Fibroblast of skin of left quadriceps (primary cell): ENCODE measurements at places on chromosomes 6 and 20.

GRCh38 chr6:9404351-9405146 lies 969.2 kb upstream of the SLC35B3 start:
- DNase-seq, result no peak

GRCh38 chr20:44643596-44644229 lies 7.8 kb downstream of the ADA start:
- DNase-seq, result no peak

- DNase-seq, result no peak
These were observed 21.2 kb downstream of the RAMACL start for GRCh38 chr6:166565084-166565967.

- DNase-seq, result no peak
These were observed 41.3 kb downstream of the FRK start for GRCh38 chr6:116019428-116019827.

- no peak for DNase-seq
These were observed 12.3 kb downstream of the HMGN4 start for GRCh38 chr6:26550250-26550993.

- DNase-seq, result no peak
These were observed 1.5 kb downstream of the DEK start for GRCh38 chr6:18262702-18263417.

DNA sequence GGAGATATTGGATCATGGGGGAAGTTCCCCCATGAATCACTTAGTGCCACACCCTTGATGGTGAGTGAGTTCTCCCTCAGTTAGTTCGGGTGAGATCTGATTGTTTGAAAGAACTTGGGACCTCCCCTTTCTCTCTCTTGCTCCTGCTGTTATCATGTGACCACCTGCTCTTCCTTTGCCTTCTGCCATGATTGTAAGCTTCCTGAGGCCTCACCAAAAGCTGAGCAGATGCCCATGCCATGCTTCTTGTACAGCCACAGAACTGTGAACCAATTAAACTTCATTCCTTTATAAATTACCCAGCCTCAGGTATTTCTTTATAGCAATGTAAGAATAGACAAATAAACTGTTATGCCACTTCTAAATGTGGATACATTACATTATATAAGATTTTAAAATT lies 686.7 kb upstream of the MARCKS start:
- no peak for DNase-seq

DNA sequence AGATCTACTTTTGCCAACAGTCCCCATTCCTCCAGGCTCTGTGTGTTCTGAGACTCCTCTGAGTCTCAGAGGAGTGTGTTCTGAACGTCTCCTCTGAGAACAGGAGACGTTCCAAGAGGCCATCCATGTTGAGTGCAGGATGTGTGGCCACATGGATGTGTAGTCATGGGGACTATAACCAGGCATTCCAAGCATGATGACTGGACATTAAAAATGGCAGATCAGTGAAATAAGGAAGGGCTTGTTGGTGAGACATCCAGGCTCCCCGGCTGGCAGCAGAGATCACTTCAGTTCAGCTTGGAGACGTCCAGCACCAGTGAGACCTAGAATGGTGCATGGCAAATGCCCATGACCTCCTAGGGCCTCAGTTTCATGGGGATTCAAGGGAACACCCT lies 34.3 kb upstream of the POU5F1 start:
- no peak for DNase-seq

GRCh38 chr6:149075616-149076354 lies 241.7 kb upstream of the TAB2 start:
- DNase-seq, result no peak

DNA sequence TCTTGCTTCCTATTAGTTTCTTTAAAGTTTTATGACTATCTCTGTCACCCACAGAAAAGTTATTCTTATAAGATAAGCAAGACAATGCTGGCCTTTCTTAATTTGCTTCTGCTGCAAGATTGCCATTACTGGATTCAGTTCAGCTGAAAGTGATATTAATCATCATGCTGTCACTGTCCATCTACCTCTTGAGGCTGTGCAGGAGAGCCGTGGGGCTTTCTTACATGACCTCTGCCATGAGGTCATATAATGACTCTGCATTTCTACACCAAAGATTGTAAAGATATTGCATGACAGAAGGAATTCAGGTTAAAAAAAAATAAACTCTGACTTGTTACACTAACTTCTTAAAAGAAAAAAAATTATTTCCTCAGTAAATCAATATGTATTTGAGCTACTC lies 106.9 kb downstream of the TRDN start:
- no peak for DNase-seq

GRCh38 chr20:44739942-44740341 lies 5.7 kb upstream of the KCNK15 start:
- no peak for DNase-seq

DNA sequence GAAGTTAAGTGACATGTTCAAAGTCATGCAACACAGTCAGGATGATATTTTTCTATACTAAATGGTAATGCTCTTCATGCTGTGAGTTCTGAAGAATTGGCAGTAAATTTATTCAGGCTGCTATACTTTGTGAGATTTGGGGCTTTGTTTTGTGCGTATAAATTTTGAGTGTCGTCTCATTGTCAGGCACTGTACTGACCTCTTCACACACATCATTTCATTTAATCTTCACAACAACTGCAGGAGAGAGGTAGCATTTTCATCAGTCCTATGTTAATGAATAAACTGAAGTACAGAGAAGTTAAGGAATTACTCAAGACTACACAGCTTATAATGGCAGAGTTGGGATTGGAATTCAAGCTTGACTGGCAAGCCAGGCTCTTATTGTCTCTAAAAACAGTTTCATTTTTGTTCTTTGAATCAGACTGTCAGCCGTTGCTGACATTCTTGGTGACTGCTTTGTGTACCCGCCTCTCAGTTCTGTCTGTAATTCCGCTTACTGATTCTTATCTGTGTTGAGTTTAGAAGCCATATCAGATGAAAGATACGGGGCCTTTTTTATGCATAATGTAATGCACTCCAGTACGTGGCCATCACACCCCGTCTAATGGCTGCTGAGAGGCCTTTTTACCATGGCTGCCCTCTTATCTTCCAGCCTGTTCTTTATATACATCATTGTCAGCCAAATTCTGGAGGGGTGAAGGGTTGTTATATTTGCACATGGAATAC lies 274.9 kb downstream of the UTRN start:
- no peak for DNase-seq

GRCh38 chr6:156618600-156619205 lies 158.5 kb upstream of the ARID1B start:
- DNase-seq, result peak; percentile 13

DNA sequence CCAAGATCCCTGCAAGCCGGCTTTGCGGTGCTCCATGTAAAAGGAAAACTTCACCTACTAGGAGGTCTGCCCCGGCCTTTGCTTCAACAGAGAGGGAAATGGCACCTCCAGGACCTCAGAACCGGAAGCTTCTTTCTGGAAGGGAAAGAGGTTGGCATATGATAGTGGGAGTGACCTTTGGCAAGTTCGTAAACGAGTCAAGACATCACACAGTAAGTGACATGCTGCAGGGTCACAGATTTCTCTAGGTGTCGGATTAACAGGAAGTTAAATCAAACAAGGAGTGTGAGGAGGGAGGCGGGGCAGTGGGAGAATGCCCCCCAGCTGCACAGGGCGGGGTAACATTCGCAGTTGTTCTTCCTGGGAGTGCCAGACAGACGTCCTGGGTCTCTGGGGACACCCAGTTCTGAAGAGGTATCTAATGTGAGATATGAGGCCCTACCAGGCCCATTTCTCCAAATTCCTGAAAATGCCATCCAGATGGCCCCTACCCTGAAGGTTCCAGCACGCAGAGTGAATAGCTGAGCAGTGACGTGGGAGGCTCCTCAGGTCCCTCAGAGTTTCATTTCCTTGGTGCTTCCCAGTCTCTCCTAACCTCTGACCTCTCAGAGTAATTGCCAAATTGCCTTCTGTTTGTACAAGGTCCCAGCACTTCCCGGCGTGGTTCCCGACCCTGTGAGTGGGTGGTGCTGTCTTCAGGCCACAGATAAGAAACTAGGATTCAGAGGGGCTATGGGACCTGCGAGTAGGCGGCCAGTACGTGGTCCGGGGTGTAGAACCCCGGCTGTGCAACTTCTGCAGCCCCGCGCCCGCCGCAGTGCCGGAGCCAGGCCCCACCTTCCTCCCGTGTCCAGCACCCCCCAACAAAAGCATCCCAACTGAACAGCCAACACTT lies 1.9 kb downstream of the RRBP1 start:
- DNase-seq, result peak; percentile 10

DNA sequence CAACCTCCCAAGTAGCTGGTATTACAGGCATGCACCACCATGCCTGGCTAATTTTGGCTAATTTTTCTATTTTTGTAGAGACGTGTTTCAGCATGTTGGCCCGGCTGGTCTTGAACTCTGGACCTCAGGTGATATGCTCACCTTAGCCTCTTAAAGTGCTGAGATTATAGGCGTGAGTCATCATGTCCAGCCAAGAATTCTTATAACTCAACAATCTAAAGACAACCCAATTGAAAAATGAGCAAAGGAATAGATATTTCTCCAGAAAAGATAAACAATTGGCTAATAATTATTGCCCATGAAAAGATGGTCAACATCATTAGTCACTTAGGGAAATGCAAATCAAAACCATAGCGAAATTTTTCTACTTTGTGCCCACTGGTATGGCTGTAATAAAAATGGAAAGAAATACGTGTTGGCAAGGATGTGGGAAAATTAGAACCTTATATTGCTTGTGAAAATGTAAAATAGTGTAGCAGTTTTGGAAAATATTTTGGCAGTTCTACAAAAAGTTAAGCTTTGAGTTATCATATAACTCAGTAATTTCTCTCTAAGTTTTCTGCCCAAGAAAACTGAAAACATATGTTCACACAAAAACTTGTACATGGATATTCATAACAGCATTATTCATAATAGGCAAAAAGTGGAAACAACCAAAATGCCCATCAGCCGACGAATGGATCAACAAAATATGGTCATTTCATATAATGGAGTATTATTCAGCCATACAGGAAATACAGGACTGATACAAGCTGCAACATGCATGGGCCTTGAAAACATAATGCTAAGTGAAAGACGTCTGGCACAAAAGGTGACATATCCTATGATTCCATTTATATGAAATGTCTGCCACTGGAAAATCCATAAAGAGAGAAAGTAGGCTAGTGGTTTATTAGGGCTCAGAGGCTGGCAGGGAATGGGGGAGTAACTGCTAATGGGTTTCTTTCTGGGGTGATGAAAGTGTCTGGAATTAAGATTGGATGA lies 87.8 kb downstream of the UTRN start:
- no peak for DNase-seq

DNA sequence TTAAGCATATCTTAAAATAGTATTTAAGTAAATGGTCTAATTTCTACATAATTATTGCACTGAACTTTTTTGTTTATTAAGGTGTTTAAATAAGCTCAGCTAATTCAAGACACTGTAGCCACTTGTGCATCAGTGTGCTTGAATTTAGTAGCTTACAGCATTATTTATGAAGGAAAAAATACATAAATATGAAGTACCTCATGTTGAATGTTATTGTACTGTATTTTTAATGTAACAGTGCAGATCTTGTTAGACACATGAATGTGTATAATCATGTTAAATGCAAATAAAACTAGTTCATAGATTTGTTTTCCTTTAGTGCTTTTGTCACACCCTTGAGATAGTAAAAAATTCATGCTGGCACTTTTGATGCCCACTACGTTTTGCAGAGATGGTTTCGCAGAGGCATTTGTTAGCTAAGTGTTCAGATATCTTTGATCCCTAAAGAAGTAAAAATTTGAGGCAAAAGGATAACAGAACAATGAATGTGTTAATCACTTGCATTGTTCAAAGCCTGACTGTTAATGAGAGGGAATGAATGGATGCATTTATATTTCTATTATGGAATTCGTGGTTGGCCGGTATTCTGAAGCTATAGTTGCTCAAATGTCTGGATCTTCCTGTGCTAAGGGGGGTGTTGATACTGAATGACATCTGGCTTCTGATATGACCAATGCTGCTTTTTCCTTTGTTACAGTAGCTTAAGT lies 8.8 kb downstream of the BTBD3 start:
- no peak for DNase-seq

GRCh38 chr6:139361211-139361610 lies 13.2 kb downstream of the CITED2 start:
- no peak for DNase-seq

GRCh38 chr6:142260748-142261147 lies 41.1 kb upstream of the ADGRG6 start:
- DNase-seq, result no peak

DNA sequence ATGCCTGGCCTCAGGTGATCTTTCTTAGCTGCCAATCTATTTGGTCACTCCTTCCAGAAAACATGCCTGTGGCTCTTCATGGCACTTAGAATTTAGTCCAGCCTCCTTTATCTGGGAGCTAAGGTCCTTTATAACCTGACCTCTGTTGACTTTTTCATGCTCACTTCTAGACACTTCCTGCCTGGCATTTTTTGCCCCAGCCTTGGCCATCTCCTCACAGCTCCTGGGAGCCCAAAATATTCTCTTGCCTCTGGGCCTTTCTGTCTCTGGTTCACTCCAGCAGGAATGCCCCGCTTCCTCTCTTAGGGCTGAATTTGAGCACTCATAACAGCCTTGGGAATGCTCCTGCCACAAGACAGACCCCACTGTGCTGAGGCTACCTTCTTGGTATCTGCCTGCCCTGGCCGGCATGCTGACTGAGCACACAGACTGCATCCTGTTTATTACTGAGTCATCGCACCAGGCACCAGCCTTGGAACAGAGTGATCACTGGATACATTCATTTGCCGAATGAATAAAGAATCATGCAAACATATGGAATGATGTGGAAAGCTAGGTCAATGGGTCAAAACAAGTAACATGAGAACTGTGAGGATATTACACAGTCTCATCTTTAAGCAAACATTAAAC lies 5.8 kb upstream of the EEF1E1 start:
- DNase-seq, result peak; percentile 81

DNA sequence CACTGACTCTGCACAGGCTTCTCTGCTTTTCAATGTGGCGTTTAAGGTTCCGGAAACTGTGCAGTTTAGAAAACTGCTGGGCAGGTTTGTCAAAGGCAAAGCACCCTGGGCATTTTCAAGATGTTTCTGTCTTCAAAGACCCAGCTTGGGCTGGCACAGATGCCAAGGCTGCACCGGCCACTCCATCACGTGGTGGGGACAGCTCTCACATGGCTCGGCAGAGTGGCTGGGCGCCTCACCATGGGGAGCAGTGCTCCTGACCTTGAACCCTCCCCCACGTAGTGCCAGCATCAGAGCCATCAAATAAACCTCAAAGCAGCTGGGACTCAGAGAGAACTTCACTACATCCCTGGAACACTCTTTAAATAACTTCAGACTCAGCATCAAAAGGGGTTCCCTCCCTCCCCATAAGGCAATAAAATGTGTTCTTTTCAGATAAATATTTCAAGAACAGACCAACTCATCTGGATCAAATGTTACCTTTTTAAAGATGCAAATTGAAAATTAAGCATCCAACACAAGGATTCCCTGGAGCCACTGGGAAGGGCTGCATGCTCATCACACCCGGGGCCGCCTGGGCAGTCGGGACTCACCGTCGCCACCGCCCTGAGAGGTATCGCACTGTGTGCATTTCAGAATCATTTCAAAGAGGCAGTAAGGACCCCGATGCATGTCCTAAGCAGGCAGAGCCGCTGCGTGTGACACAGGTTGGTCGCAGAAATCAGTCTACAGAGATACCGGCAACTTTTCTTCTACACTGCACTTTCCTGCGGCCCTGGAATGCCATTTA lies 157.1 kb downstream of the CDH4 start:
- no peak for DNase-seq

GRCh38 chr6:106631346-106631745 lies 2.0 kb downstream of the QRSL1 start:
- DNase-seq, result no peak
